ENCODE measurements at places on chromosomes 2 and 18. TPM values are rescaled to one million over a fixed set of nuclear protein-coding genes. Genes with fewer than 3 reads are reported as not detected.

ABCB11 gene
- 0.26 TPM for total RNA-seq

GRCh38 chr18:36333414-36333813 lies 35.9 kb downstream of the FHOD3 start:
- DNase-seq: no peak

DNA sequence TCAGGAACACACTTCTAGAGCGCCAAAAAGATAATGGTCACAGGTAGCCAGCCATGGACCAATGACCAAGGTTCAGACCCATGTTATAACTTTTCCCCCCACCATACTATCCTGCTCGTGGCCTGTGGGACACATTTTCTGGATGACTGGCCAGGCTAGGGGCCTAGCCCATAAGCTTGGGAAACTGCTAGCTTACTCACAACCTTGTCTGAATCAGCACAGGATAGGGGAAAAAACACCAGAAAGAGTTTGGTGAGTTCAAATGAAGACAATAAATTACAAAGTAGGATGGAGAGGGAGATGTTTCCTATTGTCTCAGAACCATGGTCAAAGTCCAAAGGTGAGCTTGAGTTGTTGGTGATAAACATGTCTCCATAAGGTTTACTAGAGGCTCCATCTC lies 156.3 kb upstream of the CCDC68 start:
- no peak for DNase-seq

GRCh38 chr2:117551858-117552257 lies 262.6 kb upstream of the DDX18 start:
- DNase-seq: no peak

GRCh38 chr2:107927034-107927534 lies 59.2 kb upstream of the SLC5A7 start:
- no peak for DNase-seq

- DNase-seq: peak; percentile 54
Measured at GRCh38 chr2:217973008-217973787, 29.6 kb downstream of the TNS1 start.

ABHD1 gene
- not detected for total RNA-seq

GRCh38 chr2:190350371-190350770 lies 7.0 kb downstream of the INPP1 start:
- no peak for DNase-seq

LOXHD1 gene
- 0.18 TPM for total RNA-seq

DNA sequence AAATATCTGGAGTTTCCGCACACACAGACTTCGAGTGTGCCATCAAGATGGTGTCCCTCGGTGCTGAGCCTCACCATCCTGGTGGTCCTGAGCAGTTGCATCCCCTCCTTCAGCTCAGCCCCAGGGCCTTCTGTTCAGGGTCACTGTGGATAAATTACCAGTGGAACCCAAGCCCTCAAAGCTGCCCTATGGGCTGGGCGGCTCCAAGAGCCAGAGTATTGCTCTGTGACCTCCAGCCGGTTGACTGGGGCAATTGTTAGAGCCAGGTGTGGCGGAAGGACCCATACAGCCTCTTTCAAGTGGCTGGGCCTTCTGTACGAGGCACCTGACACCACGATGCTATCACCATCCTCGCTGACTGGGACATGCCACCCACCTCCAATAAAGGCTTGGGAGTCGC lies 215.5 kb downstream of the GBX2 start:
- DNase-seq: no peak

DNA sequence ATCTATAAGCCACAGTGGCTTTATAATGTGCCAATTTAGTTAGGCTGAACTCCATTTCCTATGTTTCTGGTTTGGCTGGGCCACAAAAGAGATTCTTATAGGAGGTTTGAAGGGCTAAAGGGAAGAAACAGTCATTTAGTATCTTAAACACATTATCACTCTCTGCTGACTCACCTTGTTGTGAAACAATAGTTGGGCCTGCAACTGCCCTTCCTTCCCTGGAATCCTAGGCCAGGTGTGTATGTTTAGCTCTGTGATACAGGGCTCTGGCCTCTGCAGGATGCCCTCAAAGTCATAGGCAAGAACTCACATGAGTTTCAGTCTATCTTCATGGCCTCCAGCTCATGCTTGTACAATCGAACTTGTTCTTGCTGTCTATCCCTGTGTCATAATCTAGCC lies 400.0 kb upstream of the CELF4 start:
- no peak for DNase-seq

TTC32 gene
- total RNA-seq: 15.5 TPM

- DNase-seq: no peak
Measured at GRCh38 chr2:467543-467891, 179.6 kb upstream of the ALKAL2 start.

PDE11A gene
- 0.08 TPM for total RNA-seq

MLPH gene
- total RNA-seq: 41.1 TPM

POTEJ gene
- not detected for total RNA-seq

GRCh38 chr2:215455958-215456357 lies 20.1 kb upstream of the FN1 start:
- no peak for DNase-seq

GRCh38 chr2:39786761-39787522 lies 7.9 kb upstream of the THUMPD2 start:
- DNase-seq: no peak

GRP gene
- total RNA-seq: not detected

MROH2A gene
- not detected for total RNA-seq

- DNase-seq: no peak
Measured at GRCh38 chr2:8149985-8150539, 531.8 kb upstream of the ID2 start.

DNA sequence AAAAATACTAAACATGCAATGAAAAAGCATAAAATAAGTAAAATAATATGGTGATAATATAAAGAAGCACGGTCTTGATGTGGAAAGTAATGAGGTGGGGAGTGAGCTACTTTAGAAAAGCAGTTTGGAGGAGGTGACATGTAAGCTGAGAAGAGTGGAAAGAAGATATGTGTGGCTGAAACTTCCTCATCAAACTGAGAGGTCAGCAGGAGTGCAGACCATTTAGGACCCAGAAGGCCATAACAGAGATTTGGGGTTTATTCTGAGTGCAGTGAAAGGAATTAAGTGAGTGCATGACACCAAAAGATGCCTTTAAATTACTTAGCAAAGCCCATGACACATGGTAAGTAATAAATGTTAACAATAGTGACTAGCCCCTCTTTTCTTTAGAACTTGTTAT lies 24.4 kb upstream of the TMEM182 start:
- no peak for DNase-seq

DNA sequence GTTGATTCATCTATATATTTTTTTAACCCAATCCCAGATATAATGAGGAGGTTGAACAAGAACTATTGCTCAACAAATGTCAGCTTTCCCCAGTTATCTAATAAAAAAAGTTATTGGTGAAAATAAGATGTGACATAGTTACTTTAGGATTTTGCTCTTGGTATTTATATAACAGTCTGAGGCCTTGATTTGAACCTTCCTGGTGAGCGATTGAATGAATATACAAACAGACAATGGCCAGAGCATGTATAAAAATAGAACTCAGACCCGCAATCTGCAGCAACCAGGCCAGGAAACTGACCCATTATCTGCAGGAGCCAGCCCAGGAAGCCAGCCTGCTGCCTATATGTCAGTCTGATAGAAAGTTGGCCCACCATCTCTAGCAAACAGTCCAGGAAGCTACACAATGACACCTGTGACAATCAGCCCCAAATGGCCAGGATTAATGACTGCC lies 81.6 kb downstream of the HS6ST1 start:
- DNase-seq: no peak

DNA sequence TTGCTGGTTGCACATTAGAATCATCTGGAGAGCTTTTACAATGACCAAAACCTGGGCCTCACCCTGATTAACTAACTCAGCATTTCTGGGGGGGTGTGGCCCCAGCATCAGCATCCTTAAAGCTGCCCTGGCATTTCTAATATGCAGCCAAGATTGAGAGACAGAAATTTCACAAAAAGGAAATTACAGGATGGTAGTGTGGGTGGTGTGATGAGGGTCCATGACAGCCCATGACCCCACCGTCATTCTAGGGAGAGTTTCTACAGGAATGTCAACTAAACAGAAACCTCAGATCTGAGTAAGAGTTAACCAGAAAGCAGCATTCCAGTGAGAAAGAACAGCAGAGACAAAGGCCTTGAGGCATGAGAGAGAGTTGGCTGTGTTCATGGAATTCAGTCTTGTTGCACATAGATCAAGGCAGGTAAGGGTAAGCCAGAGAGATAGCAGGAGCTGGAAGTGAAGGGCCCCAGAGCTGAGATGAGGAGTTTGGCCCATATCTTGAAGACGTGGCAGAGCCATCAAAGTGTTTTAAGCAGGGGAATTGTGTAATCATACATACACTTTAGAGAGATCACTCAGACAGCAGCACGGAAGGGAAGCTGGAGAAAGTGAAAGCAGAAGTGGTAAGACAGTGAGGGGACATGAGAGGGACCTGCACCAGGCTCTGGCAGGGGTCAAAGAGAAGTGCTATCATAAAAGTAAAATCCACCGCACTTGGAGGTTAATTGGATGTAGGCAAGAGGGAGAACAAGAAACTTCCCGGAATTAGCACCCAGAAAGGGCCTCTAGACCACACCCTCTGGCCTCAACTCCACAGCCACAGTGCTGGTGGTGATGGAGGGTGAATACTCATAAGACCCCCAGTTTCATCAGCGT lies 7.8 kb upstream of the TRABD2A start:
- DNase-seq: no peak

DNA sequence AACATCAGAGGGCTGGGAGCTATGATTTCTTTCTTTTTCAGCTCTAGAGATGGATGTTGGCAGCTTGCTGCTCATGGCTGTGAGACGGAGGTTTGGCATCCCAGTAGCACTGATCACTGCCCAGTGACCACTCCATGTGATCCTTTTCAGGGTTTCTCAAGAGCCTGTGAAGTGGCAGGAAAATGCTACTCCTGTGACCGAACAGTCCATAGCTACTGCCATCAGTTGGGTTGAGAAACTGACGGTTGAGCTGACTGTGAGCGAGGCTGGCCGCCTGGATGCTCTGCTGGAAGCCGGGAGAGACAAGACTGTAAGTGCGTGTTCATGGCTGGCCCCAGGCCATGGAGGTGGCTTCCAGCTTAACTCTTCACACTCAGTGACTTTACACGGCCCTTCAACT lies 34.2 kb downstream of the VWA3B start:
- DNase-seq: no peak

DNA sequence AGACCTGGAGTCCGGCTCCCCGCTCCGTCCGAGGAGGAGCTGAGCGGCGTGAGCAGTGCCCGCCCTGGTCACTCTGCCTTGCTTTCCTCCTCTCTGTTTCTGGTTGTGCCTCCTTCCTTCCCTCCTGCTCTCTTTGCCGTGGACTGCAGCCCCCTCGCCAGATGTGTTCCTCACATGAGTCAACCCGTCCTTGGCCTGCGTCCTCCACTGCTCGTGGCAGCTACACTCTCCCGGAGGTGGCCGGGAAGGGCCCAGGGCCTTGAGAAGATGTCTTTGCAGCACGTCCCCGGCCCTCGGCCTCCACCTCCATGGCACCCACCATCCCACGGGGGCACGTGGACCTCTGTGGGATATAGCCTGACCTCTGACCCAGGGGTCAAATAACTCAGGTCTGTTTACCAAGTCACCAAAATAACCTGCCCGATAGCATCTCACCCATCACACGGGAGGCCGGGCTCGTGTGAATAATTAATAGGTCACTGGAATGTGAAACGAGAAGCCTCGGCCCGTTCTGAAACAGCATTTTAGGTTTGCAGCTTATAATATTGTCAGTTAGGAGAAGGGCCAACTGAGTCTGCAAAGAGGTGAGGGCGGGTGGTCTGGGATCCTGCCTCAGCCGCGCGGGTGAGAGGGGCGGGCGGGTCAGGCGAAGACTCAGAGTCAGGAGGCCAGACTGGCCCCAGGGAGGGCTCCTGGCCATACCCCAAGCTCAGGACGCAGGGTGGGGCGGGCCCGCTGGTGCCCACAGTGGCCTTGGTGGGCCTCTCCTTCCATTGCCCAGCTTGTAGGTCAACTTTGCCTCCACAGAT lies 42.6 kb downstream of the NFATC1 start:
- DNase-seq: no peak

- DNase-seq: no peak
Measured at GRCh38 chr2:174662859-174663258, 65.3 kb upstream of the WIPF1 start.

TDRD15 gene
- not detected for total RNA-seq

CRYBA2 gene
- total RNA-seq: not detected

- DNase-seq: no peak
Measured at GRCh38 chr2:195795879-195796278, 138.9 kb downstream of the SLC39A10 start.

GRCh38 chr18:34322365-34323289 lies 97.9 kb upstream of the NOL4 start:
- DNase-seq: no peak

HAUS1 gene
- total RNA-seq: 23.8 TPM

CHMP3 gene
- 104 TPM for total RNA-seq

GRCh38 chr2:37880551-37880950 lies 44.5 kb upstream of the RMDN2 start:
- no peak for DNase-seq

DNA sequence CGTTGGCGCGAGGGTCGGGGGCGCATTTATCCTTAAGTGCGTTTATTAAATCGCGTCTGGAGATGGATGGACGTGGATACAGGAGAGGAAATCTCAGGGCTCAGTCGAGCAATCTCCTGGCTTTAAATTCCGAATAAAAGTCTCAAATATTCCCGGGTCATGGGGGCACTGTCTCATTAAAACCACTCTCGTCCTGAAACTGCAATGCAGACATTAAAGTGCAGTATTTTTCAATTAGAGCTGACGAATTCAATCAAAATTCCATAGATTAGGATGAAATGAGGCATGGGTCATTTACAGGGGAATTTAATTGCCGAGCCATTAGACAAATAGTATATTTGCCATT lies 10.7 kb upstream of the GBX2 start:
- no peak for DNase-seq

- no peak for DNase-seq
Measured at GRCh38 chr2:71156573-71156972, 26.1 kb downstream of the MPHOSPH10 start.

DNA sequence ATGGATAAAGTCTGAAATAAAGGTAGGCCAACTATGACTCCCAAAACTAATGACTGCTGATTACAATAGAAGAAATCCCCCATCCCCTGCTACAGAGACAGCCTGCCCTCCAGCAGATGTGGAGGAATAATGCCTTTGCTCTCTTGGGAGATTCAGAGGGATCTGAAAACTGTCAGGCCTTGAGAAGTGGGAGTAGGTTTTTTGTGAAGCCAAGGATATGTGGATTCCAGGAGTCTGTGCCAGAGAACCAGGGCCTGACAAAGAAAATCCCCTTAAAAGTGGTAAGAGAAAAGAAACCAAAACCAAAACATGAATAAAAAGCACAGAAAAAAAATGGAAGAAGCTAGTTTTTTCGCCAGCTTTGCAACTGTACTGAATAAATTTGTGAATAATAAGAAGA lies 397.6 kb downstream of the ZNF521 start:
- DNase-seq: no peak

GRCh38 chr2:80242355-80242910 lies 62.1 kb downstream of the LRRTM1 start:
- DNase-seq: no peak

Measured in suprapubic skin (tissue), 4 donors.